ENCODE measurements at places on chromosomes 6 and 20.
A peak's percentile ranks its signal among the peaks of the same experiment; 100 is the strongest.

DNA sequence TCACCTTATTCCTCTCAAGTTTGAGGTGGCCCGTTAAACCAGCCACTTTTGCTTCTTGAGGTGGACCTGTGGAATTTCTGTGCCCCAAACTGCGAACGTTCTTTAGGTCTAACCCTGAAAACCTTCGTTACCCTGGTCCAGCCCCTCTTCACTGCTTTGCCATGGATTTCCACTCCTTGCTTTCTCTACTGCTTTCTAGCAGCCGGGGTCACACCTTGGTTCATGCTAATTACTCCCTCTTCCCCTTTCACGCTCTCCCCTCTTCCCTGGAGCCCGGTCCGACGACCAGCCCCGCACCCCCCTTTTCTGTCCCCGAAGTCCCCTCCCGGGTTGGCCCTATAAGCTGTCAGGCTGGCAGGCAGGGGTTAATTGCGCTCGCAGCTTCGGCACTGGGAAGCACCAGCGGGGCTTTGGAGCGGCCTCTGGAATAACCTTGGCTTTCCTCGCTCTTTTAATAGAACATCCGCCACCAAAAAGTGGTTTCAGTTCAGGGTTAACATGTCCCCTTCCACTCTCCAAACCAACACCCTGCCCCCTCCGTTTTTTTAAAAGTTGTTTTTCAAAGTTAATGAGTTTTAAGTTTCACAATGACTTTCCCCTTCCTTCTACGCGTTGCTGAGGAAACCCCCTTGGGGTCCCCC lies 1.4 kb upstream of the HIVEP1 start:
- DNase-seq: peak; percentile 71

DNA sequence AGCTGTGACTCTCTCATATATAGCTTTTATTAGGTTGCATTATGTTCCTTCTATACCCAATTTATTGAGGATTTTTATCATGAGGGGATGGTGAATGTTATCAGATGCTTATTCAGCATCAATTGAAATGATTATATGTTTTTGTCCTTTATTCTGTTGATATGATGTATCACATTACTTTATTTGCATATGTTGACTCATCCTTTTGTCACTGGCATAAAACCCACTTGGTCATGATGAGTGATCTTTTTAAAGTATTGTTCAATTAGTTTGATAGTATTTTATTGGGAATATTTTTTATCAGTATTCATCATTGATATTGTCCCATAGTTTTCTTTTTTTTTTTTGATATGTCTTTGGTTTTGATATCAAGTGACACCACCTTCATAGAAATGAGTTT lies 529.9 kb downstream of the MMUT start:
- no peak for DNase-seq

- DNase-seq: no peak
Measured at GRCh38 chr6:110283657-110284056, 74.5 kb downstream of the METTL24 start.

- no peak for DNase-seq
Measured at GRCh38 chr20:61640131-61640870, 388.2 kb downstream of the CDH4 start.

DNA sequence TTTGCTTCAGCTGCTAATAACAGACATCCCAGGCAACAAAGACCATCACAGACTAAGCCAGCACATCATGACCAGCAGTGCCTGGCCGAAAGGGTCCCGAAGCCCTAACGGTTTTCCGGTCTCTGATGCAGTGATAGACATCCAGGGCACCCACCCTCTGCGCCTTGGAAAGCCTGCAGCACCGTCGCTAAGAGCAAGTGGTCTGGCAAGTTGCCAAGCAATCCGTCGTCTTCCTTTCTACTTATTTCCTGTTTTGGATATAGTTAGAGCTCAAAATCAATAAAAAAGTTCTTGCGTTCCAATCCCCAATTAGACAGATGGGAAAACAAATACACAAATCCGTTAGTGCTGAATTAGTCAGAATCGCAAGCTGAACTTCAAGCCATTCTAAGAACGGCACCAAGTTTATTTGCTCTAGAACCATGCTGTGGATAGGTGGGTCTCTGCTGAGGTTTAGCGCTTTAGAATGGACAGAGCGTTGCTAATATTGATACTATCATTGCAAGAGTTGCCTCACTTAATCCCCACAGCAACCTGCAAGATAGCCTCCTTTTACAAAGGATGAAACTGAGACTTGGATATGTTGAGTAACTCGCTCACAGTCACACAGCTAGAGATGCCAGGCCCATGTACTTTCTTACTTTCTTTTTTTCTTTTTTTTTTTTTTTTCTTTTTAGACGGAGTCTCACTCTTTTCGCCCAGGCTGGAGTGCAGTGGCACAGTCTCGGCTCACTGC lies 163.3 kb upstream of the SNX9 start:
- DNase-seq: no peak

DNA sequence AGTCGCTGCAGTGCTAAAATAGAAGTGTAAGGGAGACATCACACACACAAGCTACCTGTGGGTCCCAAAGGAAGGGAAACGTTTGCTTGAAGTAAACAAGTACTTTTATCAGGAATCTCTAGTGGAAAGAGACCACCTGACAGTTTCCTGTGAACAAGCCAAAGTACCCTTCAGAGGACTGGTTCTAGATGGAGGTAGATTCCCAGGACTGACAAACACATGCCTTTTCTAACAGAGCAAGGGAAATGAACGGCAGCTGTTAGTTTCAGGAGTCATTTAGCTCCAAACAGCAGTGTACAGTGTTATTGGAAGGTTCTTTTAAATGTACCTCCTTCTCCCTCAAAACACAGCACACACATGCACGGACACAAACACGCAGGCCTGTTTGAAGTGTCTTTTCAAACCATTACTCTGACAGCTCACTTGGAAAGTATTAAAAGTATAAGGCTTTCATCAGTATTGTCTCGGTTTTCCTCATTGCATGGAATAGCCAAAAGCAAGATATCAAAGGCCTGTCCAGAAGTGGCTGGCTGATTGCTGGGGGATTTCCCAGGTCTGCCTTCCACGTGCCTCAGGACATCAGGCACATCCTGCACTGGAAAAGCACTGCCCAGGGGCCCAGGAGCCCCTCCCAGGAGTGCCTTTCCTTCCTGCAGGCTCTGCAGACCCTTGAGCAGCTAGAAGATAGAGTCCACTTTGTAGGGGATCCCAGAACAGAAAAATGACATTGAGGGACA lies 393.2 kb upstream of the SOX4 start:
- DNase-seq: no peak

GRCh38 chr6:169370666-169371343 lies 117.2 kb upstream of the THBS2 start:
- no peak for DNase-seq

DNA sequence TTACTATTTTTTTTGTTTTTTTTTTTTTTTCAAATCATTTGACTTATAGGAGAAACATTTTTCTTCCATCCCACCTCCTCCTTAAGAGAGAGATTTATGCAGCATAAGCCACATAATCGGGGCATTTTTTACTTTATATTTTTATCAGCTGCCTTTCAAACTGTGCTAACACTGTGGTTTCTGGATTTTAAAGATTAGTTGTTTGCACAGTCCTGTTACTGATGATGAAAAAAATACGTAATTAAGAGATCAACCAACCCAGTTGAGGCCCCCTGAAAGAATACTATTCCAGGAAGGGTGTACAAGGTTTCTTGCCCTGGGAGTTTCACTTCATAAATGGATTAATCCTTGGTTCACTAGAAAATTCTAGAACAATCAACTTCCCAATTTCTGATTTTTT lies 68.3 kb downstream of the MMS22L start:
- no peak for DNase-seq

DNA sequence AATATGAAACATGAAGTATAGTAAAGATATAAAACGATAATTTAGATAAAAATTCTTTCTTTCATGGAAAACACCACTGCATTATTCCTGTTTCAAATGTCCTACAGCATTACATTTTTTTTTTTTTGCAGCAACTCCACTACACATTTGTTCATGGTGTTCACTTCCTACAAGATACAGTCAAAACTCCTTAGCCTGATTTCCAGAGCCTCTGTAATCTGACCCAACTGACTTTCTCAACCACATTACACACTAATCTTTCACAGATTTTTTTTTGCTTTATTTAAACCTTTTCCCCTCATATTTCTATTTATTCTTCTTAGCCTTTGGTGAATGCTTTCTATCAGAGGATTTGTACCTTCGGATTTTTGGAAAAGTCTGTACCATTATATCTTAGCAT lies 176.5 kb upstream of the PDE7B start:
- no peak for DNase-seq

GRCh38 chr6:137904822-137905617 lies 38.0 kb downstream of the TNFAIP3 start:
- DNase-seq: no peak

- DNase-seq: no peak
Measured at GRCh38 chr6:25111782-25112181, 167.4 kb upstream of the CARMIL1 start.

GRCh38 chr20:61763740-61764400 lies 301.8 kb downstream of the TAF4 start:
- no peak for DNase-seq

DNA sequence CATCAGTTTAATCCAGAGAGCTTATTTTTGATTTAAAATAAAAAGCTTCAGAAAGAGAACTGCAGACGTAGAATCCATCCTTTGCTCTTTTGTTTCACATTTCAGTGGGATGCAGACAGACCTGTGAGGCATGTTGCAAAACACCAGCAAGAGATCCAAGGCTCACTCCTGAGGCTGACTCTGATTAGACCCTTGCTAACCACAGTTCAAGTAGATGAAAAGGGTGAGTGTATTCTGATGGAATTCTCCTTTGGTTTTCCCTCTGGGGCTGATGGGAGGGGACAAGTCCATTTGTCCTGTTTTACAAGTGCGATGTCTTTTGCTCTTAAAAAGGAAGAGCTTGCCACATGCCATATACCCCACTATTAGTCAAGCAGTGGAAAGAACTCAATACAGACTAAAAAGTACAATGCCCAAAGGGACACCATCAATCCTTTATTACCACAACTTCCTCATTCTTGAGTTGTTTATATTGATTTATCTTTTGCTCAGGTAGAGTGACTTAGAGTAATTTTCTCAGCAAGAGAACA lies 772.7 kb downstream of the MAFB start:
- no peak for DNase-seq

DNA sequence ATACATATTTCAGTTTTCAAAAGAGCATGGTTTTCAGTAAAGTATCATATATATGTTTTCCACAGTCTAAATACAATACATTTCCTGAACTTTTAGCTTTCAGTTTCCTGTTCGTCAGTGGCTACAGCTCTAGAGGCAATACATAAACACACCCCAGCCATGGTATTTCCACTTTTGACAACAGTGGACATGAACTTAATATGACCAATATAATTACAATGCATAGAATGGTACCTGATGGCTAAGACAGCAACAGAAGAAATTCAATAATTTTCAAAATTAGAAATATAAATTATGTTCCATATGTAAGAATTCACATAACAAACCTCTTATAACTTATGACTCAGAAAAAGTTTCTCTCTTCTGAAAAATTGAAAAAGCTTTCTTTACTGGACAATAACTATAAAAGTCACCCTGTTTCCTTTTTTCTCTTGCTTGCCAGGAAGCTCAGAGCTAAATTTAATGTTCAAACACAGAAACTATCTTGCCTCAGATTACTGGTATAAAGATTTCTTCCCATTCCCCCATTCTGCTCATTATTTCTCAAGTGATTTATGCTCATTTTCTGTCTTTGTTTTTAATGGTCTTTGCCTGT lies 19.2 kb downstream of the FKBP5 start:
- no peak for DNase-seq

- DNase-seq: no peak
Measured at GRCh38 chr20:37270576-37271420, 9.2 kb upstream of the GHRH start.

- DNase-seq: no peak
Measured at GRCh38 chr6:165818200-165818599, 155.2 kb upstream of the PDE10A start.

DNA sequence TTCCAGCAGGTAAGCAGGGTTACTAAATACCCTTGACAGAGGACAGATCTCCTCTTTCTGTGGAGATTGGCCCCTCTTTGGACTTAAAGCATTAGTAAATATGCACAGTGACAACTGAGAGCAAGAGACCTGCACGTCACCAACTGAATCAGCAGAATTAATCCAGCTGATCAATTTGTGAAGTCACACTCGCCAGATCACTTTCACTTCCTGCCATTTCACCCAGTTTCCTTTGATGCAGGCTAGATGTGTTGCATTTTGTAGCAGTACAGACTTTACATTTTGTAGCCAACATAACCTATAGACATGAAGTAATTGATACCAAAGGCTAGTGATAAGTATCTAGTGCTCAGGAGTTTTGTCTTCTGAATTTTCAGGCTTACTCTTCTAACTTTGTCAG lies 11.9 kb downstream of the SYNE1 start:
- DNase-seq: peak; percentile 78

DNA sequence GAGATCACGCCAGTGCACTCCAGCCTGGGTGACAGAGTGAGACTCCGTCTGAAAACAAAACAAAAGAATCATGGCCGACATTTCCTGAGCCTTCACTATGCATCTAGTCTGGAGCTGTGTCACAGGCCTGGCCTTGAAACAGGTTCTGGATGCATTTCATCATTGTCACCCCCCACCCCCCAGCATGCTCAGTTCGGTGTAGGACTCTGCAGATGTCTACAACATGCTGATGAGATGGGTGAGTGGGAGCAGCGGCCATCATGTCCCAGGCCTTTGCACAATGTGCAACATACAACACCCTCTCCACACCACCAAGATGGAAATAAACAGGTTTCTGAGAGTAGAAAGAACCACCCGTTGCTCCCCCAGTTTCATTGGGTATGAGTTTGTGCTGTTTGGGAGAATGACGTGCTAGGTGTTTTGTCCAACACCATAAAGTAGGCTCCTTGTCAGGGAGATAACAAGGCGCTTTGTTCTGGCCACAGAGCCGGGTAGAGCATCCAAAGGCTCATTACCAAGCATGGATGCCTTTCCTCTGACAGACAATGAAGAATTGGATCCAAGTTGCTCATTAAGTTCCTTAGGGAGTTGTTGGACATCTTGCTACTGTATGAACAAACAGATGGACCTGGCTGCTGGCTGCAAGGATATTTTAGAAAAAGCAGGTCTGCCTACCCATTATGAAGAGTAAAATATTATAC lies 22.1 kb downstream of the SNHG17 start:
- DNase-seq: no peak

GRCh38 chr20:54118220-54119001 lies 48.0 kb upstream of the BCAS1 start:
- DNase-seq: no peak

GRCh38 chr6:100491952-100492670 lies 27.4 kb upstream of the SIM1 start:
- no peak for DNase-seq

- DNase-seq: no peak
Measured at GRCh38 chr20:36550790-36551299, 9.5 kb downstream of the MYL9 start.

- no peak for DNase-seq
Measured at GRCh38 chr6:85115376-85115775, 334.5 kb upstream of the NT5E start.

DNA sequence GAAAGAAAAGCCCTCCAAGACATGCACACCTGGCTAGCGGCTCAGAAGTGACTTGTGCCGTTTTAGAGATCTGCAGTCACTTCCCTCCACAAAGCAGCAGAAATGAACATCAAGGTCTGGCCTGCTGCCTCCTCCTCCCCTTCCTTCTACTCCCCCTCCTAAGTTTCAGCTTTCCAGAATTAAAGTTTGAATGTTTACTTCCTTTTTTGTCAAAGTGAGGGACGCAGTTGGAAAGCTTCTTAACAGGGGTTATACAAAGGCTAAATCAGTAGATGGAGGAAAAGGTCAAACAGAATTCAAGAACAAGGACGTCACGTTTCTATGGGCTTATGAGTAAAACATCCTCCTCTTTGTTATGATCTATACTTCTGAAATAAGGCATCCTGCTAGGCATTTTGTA lies 227.7 kb downstream of the SLC35F1 start:
- DNase-seq: no peak

GRCh38 chr20:63223121-63223825 lies 7.3 kb upstream of the YTHDF1 start:
- DNase-seq: peak; percentile 16

All from NCI-H1930 (cell line).